WTC11 (cell line): ENCODE measurements at places on chromosomes 4 and X.

DNA sequence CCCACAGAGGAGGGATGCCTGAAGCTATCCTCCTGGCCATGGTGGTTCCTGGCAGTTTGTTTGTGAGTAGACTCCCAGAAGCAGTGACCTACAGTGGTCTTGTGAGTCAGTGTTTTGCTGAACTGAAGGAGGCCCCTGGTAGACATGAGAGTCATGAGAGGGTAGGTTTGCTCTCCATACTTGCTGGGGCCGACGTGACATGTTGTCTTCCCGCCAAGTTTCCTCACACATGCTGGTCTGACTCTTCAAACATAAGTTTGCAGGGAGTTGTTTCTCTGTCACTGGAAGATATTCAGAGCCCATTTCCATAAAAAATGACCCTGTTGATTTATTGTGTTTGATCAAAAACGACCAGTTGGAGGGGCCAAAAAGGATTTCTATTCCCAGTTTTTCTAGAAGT lies 131.1 kb upstream of the SCML1 start:
- H3K4me1 ChIP-seq, result peaks cover 17% of the 10 kb centered on the region
- no peak overlapping the region for H3K4me3 ChIP-seq
- DNase-seq, result no peak

DNA sequence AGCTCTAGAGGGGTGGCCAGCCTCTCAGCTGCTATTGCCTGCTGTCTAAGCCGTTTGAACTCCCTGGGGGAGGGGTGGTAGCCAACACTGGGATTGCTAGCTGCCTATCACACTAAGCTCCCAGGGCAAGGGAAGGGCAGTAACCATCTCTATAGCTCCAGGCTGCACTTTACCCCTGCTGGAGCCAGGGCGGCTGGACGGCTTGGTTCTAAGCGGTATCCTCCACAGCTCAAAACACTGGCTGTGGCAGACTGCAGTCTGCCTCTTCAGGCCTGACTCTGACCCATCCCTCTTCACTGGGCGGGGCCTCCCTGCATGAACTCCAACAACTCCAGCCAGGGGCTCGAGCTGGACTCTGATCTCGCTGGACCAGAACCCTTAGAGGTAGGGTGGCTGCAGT lies 55.3 kb upstream of the GNRHR start:
- no peaks in the 10 kb centered on the region; the same call in 1 of the 2 replicates for H3K27me3 ChIP-seq
- H3K36me3 ChIP-seq, result no peaks in the 10 kb centered on the region
- peaks cover 4% of the 10 kb centered on the region for H3K4me1 ChIP-seq
- no peak overlapping the region for H3K4me3 ChIP-seq
- no peak overlapping the region for H3K27ac ChIP-seq

DNA sequence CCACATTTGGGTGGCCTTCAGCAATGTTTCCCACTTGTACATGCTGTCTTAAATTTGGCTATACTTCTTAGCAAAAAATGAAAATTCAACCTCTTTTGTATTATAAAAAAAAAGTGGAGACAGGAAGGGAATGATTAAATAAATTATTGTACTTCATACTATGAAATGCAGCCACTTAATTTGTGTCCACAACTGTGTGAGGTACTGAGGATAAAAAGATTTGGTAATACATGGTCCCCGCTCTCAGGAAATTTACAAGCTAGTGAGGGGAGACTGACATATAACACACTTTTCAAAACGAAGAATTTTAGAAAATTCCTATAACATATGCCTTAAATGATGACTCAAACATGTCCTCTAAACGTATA lies 105.0 kb downstream of the HNRNPD start:
- H3K4me3 ChIP-seq, result no peak overlapping the region
- no peak overlapping the region for H3K27ac ChIP-seq
- DNase-seq, result no peak
- no peaks in the 10 kb centered on the region for H3K36me3 ChIP-seq
- peaks cover 6% of the 10 kb centered on the region for H3K27me3 ChIP-seq
- H3K4me1 ChIP-seq, result peaks cover 14% of the 10 kb centered on the region

DNA sequence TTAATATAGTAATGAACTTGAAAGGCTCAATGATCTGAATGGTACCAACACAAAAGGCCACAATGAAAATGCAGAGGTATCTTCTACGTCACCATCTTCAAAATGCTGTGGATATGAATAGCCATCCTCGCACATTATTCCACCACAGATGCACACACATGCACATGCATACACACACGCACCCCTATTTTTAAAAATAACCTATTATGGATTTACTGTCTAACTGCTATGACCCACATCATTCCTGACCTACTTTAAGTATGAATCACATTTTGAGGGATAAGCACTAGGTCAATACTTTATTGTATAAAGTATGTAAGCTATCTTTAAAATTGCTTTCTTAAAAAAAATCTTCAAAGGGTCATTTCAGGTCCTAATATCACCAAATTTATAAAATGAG lies 24.4 kb upstream of the CORIN start:
- H3K27me3 ChIP-seq, result no peaks in the 10 kb centered on the region
- DNase-seq, result no peak
- H3K4me1 ChIP-seq, result peaks cover 6% of the 10 kb centered on the region; the same call in 1 of the 2 replicates
- no peak overlapping the region for H3K4me3 ChIP-seq

DNA sequence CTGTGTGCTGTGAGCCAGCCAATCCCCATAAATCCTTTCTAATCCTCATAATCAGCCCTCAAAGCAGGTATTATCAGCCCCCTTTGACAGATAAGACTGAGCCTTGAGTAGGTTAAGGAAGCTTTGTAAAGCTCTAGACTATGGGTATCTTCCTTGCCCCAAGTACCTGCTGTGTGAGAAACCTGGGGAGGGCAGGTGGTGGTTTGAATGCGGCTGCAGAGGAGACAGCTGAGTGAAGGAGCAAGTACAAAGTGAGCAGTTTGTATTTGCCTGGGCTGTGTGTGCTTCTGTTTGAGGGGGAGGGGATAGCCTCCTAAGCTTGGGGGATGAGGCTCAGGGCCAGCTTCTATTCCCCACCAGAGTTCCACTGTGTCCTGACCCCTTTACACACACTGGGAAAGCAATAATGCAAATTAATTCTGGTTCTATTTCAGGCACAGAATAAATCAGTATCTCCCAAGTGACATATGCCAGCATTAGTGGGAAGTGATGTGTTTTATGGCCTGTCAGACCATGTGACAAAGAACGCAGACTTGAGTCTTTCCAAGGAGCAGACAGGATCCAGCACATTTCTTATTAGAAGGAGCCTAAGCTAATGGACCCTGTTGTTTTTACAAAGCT lies 63.5 kb downstream of the EVC start:
- H3K27ac ChIP-seq, result no peak overlapping the region
- peaks cover 24% of the 10 kb centered on the region for H3K4me1 ChIP-seq
- H3K36me3 ChIP-seq, result peaks cover 57% of the 10 kb centered on the region
- H3K4me3 ChIP-seq, result no peak overlapping the region

GRCh38 chr4:183855323-183856190 lies 49.5 kb upstream of the STOX2 start:
- no peaks in the 10 kb centered on the region for H3K36me3 ChIP-seq
- H3K4me3 ChIP-seq, result no peak overlapping the region
- DNase-seq, result no peak
- H3K4me1 ChIP-seq, result peaks cover 17% of the 10 kb centered on the region

GRCh38 chrX:8204943-8205342 lies 33.9 kb upstream of the VCX2 start:
- H3K27me3 ChIP-seq, result no peaks in the 10 kb centered on the region
- H3K4me1 ChIP-seq, result peaks cover 9% of the 10 kb centered on the region
- H3K36me3 ChIP-seq, result no peaks in the 10 kb centered on the region
- no peak overlapping the region for H3K4me3 ChIP-seq

DNA sequence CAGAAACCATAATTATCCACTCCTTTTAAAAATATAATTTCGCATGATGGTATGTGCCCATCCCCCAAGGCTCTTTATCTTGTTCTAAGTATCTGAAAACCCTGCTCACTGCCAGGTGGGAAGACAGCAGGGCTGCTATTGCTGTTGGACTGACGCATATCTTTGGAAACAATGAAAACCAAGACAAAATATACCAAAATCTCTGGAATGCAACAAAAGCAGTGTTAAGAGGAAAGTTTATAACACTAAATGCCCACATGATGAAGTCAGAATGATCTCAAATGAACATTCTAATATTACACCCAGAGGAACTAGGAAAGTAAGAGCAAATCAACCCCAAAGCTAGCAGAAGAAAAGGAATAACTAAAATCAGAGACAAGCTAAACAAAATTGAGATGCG lies 162.0 kb downstream of the FAM47B start:
- H3K4me3 ChIP-seq, result no peak overlapping the region
- peaks cover 16% of the 10 kb centered on the region for H3K4me1 ChIP-seq
- no peak overlapping the region for H3K27ac ChIP-seq
- H3K36me3 ChIP-seq, result no peaks in the 10 kb centered on the region
- H3K27me3 ChIP-seq, result no peaks in the 10 kb centered on the region; the same call in 1 of the 2 replicates
- no peak for DNase-seq

DNA sequence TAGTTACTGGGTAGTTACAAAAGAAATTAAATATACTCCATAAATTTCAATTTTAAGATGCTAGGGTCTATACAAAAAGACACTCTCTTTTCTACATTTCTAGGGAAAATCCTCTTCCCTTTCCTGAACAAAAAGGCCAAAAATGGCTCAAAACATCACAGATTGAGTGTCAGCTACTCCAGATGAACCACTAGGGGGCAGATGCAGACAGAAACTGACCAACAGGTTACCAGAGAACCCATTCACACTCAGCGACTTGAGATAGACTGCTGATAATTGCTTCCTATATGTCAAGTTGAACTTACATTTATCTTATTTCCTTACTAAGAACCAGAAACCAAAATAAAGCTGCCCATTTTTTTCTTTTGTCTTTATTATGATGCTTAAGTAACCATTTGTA lies 83.4 kb upstream of the MID1IP1 start:
- no peaks in the 10 kb centered on the region for H3K36me3 ChIP-seq
- H3K27me3 ChIP-seq, result no peaks in the 10 kb centered on the region
- no peaks in the 10 kb centered on the region for H3K4me1 ChIP-seq
- no peak for DNase-seq
- H3K4me3 ChIP-seq, result no peak overlapping the region

GRCh38 chr4:7335344-7336066 lies 99.2 kb downstream of the PSAPL1 start:
- peaks cover 2% of the 10 kb centered on the region; the same call in 1 of the 2 replicates for H3K27me3 ChIP-seq
- H3K4me1 ChIP-seq, result peaks cover 12% of the 10 kb centered on the region
- DNase-seq, result peak; percentile 91
- H3K27ac ChIP-seq, result no peak overlapping the region

DNA sequence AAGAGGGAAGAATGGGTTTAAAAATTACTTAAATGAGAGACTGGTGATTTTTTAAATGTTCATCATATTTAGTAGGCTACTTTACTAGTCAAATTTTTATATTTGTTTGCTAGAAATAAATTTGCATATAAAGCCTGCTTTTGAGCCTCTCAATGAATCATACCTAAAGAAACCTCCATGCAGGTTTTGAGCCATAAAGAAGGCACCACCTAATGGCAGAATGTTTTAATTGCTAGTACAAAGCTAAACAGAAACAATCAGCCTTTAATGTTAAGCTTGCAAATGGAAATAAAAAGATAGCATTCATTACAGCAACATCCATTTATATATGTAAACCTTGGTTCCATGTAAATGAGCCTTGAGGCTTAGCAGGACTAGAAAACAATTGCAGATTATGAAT lies 989.7 kb downstream of the CCSER1 start:
- no peak overlapping the region for H3K27ac ChIP-seq
- H3K36me3 ChIP-seq, result peaks cover 16% of the 10 kb centered on the region
- peaks cover 10% of the 10 kb centered on the region for H3K4me1 ChIP-seq
- no peak for DNase-seq
- no peaks in the 10 kb centered on the region for H3K27me3 ChIP-seq

DNA sequence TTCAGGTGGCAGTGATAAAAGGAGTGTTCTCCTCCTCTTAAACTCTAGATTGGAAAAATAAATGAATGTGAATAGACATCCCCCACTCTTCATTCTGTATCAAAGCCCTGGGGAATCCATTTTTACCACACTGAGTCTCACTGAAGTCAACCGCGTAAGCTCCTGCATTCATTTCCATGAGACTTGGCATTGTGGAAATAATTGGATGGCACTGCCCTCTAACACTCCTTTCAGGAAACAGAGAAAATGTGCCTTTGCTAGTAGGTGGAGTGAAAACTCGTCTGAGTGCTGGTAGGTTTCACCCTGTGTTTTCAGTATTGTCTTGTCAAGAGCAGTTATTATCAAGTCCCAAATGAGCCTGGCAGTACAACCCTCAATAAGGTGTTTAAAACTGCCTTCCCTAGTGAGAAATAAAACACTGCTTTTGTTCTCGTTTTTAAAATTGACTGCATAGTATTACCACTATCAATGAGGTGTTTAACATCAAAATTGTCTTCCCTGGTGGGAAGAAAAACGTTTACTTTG lies 9.7 kb upstream of the CDKN2AIP start:
- H3K36me3 ChIP-seq, result peaks cover 18% of the 10 kb centered on the region
- H3K27ac ChIP-seq, result no peak overlapping the region
- no peak overlapping the region for H3K4me3 ChIP-seq

- peaks cover 5% of the 10 kb centered on the region for H3K36me3 ChIP-seq
- no peak overlapping the region for H3K4me3 ChIP-seq
- H3K27ac ChIP-seq, result no peak overlapping the region
- peaks cover 18% of the 10 kb centered on the region for H3K4me1 ChIP-seq
- no peaks in the 10 kb centered on the region; the same call in 1 of the 2 replicates for H3K27me3 ChIP-seq
- DNase-seq, result no peak
These were observed 289.0 kb downstream of the STIM2 start for GRCh38 chr4:27149541-27150212.
